HCT116 (cell line): ENCODE measurements at places on chromosomes 12 and 14. TPM values are rescaled to one million over a fixed set of nuclear protein-coding genes. Genes with fewer than 3 reads are reported as not detected.

- peak; percentile 62 for DNase-seq
These were observed at the start of gene PKP2 for GRCh38 chr12:32896432-32897280. TSS of gene PKP2 (minus strand) at chr12:32896777. CDS start at chr12:32896731, 46 bp downstream.

- DNase-seq, result peak; percentile 26
These were observed 112.2 kb upstream of the FKBP4 start for GRCh38 chr12:2682296-2683251.

ANGEL1 gene
- 20.6 TPM for total RNA-seq

HSPB8 gene
- total RNA-seq, result 3.5 TPM

GRCh38 chr12:61369241-61369910 is 890.8 kb upstream of the USP15 start:
- no peak for DNase-seq

- peak; percentile 92 for DNase-seq
These were observed 29.7 kb upstream of the NR2C1 start for GRCh38 chr12:95102916-95103671.

FERMT2 gene
- 24.8 TPM for total RNA-seq

- DNase-seq, result no peak
These were observed 490.2 kb downstream of the NELL2 start for GRCh38 chr12:44385964-44386363.

GRCh38 chr14:73613046-73613383 is 698 bp downstream of the ACOT6 start:
- DNase-seq, result no peak

DNA sequence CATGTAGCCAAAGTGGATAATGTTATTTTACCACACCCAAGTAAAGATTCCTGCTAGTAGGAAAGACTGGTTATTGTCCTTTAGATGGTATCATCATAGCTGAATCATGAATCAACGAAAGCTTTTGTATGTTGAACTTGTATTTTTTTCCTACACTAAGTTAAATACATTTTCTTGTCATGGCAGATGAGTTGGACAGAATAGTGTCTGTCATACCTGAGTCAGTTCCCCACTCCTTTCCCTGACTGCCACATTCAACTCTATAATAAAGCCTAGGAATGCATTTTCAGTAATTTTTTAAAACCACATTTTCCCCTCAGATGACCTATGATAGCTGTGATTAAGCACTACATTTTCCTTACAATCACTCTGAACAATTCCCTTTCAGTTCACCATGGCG is 9.3 kb upstream of the PTHLH start:
- no peak for DNase-seq

DNA sequence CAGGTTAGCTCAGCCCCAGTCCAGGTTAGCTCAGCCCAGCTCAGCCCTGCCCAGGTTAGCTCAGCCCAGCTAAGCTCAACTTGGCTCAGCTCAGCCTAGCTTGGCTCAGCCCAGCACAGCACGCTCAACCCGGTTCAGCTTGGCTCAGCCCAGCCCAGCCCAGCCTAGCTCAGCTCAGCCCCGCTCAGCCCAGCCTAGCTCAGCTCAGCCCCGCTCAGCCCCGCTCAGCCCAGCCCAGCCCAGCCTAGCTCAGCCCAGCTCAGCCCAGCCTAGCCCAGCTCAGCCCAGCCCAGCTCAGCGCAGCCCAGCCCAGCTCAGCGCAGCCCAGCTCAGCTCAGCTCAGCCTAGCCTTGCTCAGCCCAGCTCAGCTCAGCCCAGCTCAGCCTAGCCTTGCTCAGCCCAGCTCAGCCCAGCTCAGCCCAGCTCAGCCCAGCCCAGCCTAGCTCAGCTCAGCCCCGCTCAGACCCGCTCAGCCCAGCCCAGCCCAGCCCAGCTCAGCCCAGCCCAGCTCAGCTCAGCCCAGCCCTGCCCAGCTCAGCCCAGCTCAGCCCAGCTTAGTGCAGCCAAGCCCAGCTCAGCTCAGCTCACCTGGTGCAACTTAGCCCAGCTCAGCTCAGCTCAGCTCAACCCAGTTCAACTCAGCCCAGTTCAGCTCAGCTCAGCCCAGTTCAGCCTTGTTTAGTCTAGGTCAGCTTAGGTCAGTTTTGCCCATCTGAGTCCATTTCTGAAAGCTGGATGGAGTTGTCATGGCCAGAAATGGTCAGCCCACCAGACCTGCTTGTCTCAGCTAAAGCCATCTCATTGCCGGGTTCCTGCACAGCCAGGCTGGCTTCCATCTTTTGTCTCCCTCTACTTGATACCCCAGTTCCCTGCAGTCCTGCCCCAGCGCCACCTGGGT is 333.6 kb downstream of the TMEM121 start:
- DNase-seq, result no peak

GRCh38 chr12:19038209-19038608 is 91.3 kb upstream of the PLEKHA5 start:
- DNase-seq, result no peak

DNA sequence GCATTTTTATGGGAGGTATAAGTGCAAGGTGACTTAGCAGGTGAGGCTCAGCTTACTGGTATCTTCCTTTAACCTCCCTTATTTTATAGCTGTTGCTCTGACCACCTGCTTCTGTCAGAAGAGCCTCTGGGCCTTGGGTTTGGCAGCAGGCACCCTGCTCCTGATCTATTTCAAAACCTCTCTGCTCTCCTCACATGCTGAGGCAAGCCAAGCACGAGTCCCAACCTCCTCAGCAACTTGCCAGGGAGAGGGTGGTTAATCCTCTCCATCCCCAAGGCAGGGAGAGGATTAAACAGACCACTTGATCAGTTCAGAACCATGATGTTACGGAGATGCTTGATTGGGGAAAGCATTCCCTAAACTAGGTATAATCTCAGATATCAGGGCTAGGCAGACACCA is 5.4 kb downstream of the PLEKHH1 start:
- no peak for DNase-seq

DRAM1 gene
- 20.3 TPM for total RNA-seq

WIF1 gene
- total RNA-seq, result not detected

DNA sequence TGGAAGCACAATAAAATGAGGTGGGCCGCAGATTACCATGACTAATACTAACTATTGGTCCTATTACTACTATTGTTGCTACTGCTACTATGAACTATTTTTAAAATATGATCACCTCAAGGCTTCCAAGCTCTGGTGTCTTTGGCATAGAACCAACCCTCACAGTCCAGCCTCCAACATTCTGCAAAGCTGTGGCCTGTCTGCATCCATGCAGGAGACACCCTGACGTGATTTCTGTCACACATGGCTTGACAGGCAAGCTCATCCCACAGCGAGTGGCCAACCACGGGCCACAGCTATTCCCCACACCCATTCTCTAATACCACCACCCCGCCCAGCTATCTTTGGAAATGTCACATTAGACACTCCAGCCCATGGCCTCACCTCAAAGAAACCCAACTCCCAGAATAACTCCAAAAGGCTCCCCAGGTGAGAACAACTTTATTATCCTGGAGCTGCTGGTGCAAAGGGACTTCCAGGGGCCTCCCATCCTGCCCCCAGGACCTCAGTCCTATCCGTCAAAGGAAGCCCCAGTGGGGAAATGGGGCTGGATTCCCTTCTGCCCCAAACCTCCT is 14.4 kb downstream of the ISCU start:
- DNase-seq, result no peak

- no peak for DNase-seq
These were observed 201.8 kb upstream of the CCDC196 start for GRCh38 chr14:66284346-66284745.
